Activated CD8-positive, alpha-beta memory T cell treated with anti-CD3 and anti-CD28 coated beads, Interleukin-2, amount 10 ng/mL, durations not matched to agents 7 days and 5 days (primary cell): ENCODE measurements at places on chromosomes 2 and 18. TPM values are rescaled to one million over a fixed set of nuclear protein-coding genes. Genes with fewer than 3 reads are reported as not detected.

DNA sequence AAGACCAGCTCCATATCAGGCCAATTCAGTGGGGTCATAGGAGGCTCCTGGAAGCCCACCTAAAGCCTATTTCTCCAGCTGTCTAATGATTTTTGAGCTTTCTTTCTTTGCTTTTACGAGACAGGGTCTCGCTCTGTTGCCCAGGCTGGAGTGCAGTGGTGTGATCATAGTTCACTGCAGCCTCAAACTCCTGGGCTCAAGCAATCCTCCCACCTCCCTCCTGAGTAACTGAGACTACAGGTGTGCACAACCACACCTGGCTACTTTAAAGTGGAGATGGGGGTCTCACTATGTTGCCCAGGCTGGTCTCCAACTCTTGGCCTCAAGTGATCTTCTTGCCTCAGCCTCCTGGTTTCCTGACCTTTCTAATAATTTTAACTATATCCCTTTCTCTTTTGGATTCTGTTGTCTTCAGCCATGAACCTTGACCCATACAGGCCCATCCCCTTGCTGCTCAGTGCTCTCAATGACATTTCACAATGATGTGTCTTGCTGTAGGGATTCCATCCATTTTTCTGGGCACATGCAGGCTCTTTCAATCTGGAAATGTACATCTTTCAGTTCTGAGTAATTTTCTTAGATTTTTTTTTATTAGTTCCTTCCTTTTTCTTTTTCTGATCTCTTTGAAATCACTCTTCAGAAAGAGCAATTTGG, 29.7 kb downstream of the GNLY start:
- DNase-seq = no peak
- peaks cover 29% of the 10 kb centered on the region for H3K27me3 ChIP-seq
- no peaks in the 10 kb centered on the region for H3K4me1 ChIP-seq
- H3K4me3 ChIP-seq = no peak overlapping the region

DNA sequence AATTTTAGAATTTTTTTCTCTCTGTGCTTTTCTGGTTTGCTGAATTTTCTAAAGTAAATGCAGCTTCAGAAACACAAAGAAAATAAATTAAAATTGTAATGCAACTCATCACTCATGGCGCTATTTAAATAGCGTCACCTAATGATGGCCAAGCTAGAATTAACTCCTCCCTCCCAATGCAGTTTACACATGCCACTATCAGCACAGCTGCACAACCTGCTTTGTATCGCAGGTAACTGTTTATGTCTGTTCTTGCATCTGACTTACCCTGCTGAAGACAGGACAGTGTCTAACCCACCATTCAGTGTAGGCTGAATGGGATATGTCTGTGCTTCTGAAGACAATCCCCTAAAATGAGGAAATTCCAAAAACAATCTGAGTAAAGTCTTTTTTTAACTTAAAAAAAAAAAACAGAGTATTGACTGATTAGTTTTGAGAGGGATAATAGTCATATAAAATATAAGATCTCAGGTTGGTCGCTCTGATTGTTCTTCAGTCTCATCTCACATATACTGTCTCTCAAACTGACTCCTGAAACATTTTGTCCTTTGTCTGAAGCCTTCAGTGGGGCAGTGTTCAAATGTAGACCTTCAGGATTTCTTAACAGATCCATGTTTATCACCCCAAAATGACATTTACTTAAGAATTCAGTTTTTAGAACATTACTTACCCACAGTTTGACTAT, 271.4 kb downstream of the ZEB2 start:
- H3K27ac ChIP-seq = peak overlapping the region; percentile 89
- no peaks in the 10 kb centered on the region for H3K27me3 ChIP-seq
- H3K4me3 ChIP-seq = peak overlapping the region; percentile 45
- H3K36me3 ChIP-seq = peaks cover 47% of the 10 kb centered on the region
- H3K4me1 ChIP-seq = peaks cover 50% of the 10 kb centered on the region
- no peak for DNase-seq

GRCh38 chr2:23700627-23701026, 226.3 kb downstream of the ATAD2B start:
- no peaks in the 10 kb centered on the region for H3K36me3 ChIP-seq
- no peak overlapping the region for H3K4me3 ChIP-seq
- H3K4me1 ChIP-seq = no peaks in the 10 kb centered on the region
- peak; percentile 18 for DNase-seq
- no peak overlapping the region for H3K27ac ChIP-seq
- H3K27me3 ChIP-seq = no peaks in the 10 kb centered on the region

The ZNF516 gene
- 2.0 TPM for total RNA-seq

DNA sequence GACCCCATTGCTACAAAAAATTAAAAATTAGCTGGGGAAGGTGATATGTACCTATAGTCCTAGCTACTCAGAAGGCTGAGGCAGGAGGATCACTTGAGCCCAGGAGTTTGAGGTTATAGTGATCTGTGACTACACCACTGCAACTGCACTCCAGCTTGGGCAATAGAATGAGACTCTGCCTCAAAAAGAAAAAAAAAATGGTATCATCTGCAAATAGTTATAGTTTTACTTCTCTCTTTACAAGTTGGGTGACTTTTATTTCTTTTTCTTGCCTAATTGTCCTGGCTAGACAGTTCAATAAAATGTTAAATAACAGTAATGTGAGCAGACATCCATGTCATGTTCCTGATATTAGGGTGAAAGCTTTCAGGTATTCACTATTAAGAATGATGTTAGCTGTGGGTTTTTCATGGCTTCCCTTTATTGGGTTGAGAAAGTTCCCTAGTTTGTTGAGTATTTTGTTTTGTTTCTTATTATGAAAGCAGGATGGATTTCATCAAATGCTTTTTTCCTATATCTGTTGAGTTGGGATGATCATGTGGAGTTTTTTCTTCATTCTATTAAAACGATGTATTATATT, 24.9 kb upstream of the ACOXL start:
- H3K27me3 ChIP-seq = peaks cover 83% of the 10 kb centered on the region
- no peaks in the 10 kb centered on the region for H3K4me1 ChIP-seq

DNA sequence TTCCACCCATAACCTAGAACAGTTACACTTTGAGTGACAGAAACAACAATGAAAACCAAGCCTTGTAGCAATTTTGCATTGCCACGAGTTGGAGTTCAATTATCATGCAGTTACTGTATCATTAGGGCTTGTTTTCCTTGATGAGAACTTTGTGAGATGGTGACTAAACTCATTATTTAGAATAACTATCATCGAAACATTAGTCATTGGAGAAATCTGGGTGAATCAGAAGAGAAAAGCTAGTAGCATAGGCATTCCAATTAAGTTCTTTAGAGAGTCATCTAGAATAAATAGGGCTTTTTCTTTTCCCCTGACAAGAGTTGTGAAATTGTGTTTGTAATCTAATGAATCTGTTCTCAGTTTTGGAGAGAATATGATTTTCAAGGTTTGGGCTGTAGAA, 122.8 kb upstream of the DOCK10 start:
- no peak for DNase-seq
- H3K27ac ChIP-seq = no peak overlapping the region
- no peaks in the 10 kb centered on the region for H3K27me3 ChIP-seq
- no peak overlapping the region for H3K4me3 ChIP-seq

The SERPINB4 gene
- not detected for total RNA-seq

- DNase-seq = no peak
- peaks cover 4% of the 10 kb centered on the region for H3K36me3 ChIP-seq
- no peak overlapping the region for H3K4me3 ChIP-seq
- peaks cover 24% of the 10 kb centered on the region for H3K4me1 ChIP-seq
These were observed 64.7 kb upstream of the ST3GAL5 start for GRCh38 chr2:85953476-85953875.

The TXNL1 gene
- 42.5 TPM for total RNA-seq

- peaks cover 48% of the 10 kb centered on the region for H3K4me1 ChIP-seq
- H3K36me3 ChIP-seq = peaks cover 1% of the 10 kb centered on the region
- H3K27me3 ChIP-seq = peaks cover 3% of the 10 kb centered on the region
- no peak overlapping the region for H3K4me3 ChIP-seq
- peak overlapping the region; percentile 4 for H3K27ac ChIP-seq
These were observed 266.8 kb upstream of the CXCR4 start for GRCh38 chr2:136384531-136385303.

DNA sequence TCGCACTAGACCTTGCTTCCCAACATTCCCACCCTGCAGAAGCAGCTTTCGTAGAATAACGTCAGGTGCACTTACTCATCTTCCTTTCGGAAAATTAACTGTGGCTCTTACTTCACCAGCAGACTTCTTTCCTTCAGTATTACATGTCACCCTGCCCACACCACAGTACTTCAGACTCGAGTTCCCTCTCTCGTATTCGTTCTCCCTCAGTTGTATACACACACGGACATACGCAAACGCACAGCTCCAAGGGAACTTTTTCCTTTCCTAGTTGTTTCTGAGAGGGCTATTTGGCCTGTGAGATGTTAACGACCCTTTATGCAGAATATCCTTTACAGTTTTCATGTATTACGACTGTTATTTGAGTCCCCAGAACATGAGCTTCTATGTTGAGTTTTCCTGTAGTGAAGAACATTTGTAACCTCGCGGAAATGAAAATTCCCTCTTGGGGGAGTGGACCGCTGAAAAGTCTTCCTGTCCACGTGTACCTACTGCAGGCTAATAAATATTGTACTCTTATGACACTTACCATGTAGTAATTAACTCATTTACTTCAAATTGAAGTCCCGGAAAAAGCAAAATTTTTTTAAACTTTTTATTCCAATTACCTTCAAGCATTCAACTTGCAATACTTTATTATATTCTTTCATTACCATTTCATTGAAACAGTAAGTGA, 908 bp downstream of the ERLEC1 start:
- peaks cover 12% of the 10 kb centered on the region for H3K36me3 ChIP-seq
- H3K4me1 ChIP-seq = peaks cover 45% of the 10 kb centered on the region
- peak; percentile 46 for DNase-seq
- no peaks in the 10 kb centered on the region for H3K27me3 ChIP-seq
- H3K27ac ChIP-seq = peak overlapping the region; percentile 94

The C2orf66 gene
- 0.16 TPM for total RNA-seq

DNA sequence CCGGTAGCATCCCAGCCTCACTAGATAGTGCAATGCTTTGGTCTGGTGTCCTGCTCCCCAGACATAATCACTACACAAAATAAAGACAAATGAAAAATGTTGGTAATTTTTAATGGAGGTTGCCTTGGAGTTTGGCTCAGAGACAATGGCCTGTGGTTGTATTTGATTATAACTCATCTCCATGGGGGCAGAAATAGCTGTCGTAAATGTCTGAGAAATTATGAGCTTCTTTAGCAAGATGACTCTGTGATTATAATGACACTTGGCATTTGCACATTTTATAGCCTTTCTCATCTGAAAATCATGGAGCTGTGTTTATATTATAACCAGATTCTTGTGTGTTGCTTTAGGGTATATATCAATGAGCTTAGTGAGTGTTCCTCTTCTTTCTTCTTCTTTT, 1779.7 kb upstream of the CELF4 start:
- no peaks in the 10 kb centered on the region for H3K27me3 ChIP-seq
- no peak overlapping the region for H3K27ac ChIP-seq
- no peaks in the 10 kb centered on the region for H3K36me3 ChIP-seq
- no peaks in the 10 kb centered on the region for H3K4me1 ChIP-seq

DNA sequence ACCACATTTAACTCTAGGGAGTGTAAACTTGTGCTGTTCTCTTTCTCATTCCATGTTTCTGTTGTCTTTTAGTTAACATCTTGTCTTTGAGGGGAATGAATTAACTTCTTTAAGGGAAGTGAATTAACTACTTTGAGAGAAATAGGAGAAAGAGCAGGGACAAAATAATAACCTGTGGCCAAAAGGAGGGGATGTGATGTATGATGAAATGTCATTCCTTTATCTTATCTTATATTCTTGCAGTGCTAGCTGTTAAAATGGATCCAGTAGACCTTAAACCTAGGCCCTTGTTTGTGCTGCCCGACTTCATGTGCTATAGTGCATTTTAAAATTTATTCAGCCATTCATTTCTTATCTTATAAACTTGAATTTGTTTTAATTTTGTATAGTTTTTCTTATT, 18.4 kb downstream of the ABI2 start:
- DNase-seq = no peak
- H3K4me3 ChIP-seq = no peak overlapping the region
- no peaks in the 10 kb centered on the region for H3K27me3 ChIP-seq

GRCh38 chr2:28390746-28391563, 1.7 kb upstream of the FOSL2 start:
- peak overlapping the region; percentile 96 for H3K27ac ChIP-seq
- no peaks in the 10 kb centered on the region for H3K27me3 ChIP-seq
- peaks cover 27% of the 10 kb centered on the region for H3K4me1 ChIP-seq
- peak overlapping the region; percentile 87 for H3K4me3 ChIP-seq
- DNase-seq = no peak
